ENCODE measurements at places on chromosomes 3 and 15. TPM values are rescaled to one million over a fixed set of nuclear protein-coding genes. Genes with fewer than 3 reads are reported as not detected.

Gene CHRNA3
- not detected for total RNA-seq

Gene MYRIP
- 9.2 TPM for total RNA-seq

Gene ADGRG7
- total RNA-seq: not detected

Gene STRIT1
- total RNA-seq: not detected

Gene PYDC2
- total RNA-seq: not detected

Gene POPDC2
- total RNA-seq: 0.76 TPM

Gene TICRR
- total RNA-seq: 2.7 TPM

Gene TGM5
- total RNA-seq: not detected

Gene STAB1
- 330 TPM for total RNA-seq

Gene TAGLN3
- total RNA-seq: not detected

Gene SPCS1
- total RNA-seq: 37.4 TPM

Gene EFCC1
- 2.7 TPM for total RNA-seq

Gene CACNA2D3
- total RNA-seq: not detected

Gene ZMYND10
- 0.25 TPM for total RNA-seq

Gene RBP2
- total RNA-seq: not detected

Gene TRPC1
- total RNA-seq: 5.2 TPM

Gene SLC22A13
- total RNA-seq: under 0.01 TPM

Gene RPL4
- 1,501 TPM for total RNA-seq

Gene CELF6
- total RNA-seq: not detected

Gene CIDEC
- total RNA-seq: not detected

Gene ANKUB1
- total RNA-seq: under 0.01 TPM

Gene DISP2
- 0.13 TPM for total RNA-seq

Gene EAF2
- total RNA-seq: 0.51 TPM

Gene TMEM212
- not detected for total RNA-seq

Gene CHRM5
- 0.13 TPM for total RNA-seq

Gene TUSC7
- total RNA-seq: not detected

Gene LCTL
- not detected for total RNA-seq

Gene ALDH1A3
- total RNA-seq: 33.9 TPM

Gene LMAN1L
- total RNA-seq: not detected

Gene FAM174B
- 87.6 TPM for total RNA-seq

Gene SLC51A
- total RNA-seq: not detected

Gene CFAP100
- total RNA-seq: not detected

Gene GNAT1
- total RNA-seq: under 0.01 TPM

Gene SLC28A2
- not detected for total RNA-seq

Gene GOLGA8S
- total RNA-seq: 0.13 TPM

Gene FSD2
- not detected for total RNA-seq

Gene MEF2A
- total RNA-seq: 16.0 TPM

Gene CAPN3
- 0.13 TPM for total RNA-seq

Gene IQSEC1
- 83.7 TPM for total RNA-seq

Gene GPR15
- not detected for total RNA-seq

Gene GOLGA6D
- not detected for total RNA-seq

Gene PRRT3
- 0.51 TPM for total RNA-seq

Gene GREM1
- total RNA-seq: 0.13 TPM

Gene SLC51B
- total RNA-seq: not detected

Gene ATP8B4
- total RNA-seq: 2.0 TPM

Gene GOLGA6L4
- total RNA-seq: 1.8 TPM

Gene UBP1
- 39.2 TPM for total RNA-seq

Gene ST3GAL6
- total RNA-seq: 7.2 TPM

Gene AP3B2
- total RNA-seq: not detected

Gene IFRD2
- 117 TPM for total RNA-seq

Gene SERINC4
- total RNA-seq: not detected

Gene FBXO40
- total RNA-seq: not detected

Gene ZNF662
- 1.0 TPM for total RNA-seq

Gene XRN1
- total RNA-seq: 24.7 TPM

Gene KLHL25
- total RNA-seq: 3.9 TPM

Gene BAHD1
- total RNA-seq: 9.4 TPM

Gene CYP11A1
- not detected for total RNA-seq

Gene CEMIP
- 0.26 TPM for total RNA-seq

All from dermis microvascular lymphatic vessel endothelial cell (primary cell).